ENCODE measurements at places on chromosomes 16 and 17. TPM values are rescaled to one million over a fixed set of nuclear protein-coding genes. Genes with fewer than 3 reads are reported as not detected.

- H3K27me3 ChIP-seq, result peaks cover 6% of the 10 kb centered on the region
- no peaks in the 10 kb centered on the region for H3K4me1 ChIP-seq
- H3K4me3 ChIP-seq, result no peak overlapping the region
- no peaks in the 10 kb centered on the region for H3K36me3 ChIP-seq
- no peak for DNase-seq
Measured at GRCh38 chr16:23286131-23286532, 16.0 kb upstream of the SCNN1B start.

DNA sequence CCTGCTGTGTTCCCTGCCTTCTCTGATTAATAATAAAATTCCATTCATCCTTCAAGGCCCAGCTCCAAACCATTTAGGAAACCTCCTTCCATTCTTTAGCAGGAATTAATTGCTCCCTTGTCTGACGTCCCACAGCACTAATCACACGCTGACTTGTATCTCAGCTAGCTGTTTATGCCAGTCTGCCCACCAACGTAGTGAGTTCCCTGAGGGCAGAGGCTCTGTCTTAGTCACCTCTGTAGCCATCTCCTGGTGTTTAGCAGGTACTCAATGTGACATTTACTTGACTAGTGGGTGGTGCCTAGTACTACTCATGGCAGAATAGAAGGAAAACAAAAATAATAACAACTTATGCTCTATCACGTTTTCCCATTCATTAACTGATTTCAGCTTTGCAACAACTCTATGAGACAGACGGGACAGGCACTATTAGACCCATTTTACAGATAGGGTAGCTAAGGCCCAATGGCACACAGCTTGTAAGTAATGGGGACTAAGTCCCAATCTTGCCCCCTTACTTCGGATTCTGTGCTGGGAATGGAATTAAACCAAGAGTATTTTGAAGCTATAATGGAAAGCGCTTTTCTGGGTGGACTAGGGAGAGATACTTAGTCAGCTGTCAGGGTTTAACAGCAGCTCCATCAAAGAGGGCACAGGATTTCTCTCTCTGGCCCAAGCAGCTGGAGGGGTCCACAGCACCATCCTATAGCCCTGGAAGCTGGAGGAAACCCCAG, 931 bp upstream of the WIPF2 start:
- peak overlapping the region; percentile 71 for H3K4me3 ChIP-seq
- no peaks in the 10 kb centered on the region for H3K27me3 ChIP-seq
- no peaks in the 10 kb centered on the region for H3K36me3 ChIP-seq
- peak overlapping the region; percentile 93 for H3K27ac ChIP-seq

DNA sequence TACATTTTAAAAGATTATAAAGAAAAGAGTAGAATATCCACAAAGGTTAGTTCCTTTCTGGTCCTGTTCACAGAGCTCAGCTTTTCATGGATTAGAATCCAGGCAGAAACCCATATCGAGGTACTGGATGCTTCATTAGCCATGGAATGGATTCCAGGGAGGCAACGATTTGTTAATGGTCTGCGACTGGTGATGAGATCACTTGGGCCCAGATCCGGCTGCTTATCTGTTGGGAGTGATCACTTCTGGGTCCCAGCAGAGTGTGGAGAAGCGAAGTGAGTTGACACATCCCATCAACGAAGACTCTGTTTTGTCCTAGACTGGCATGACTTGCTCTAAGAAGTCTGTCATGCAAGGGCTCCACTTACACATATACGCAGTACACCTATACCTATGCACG, 165.8 kb downstream of the MAF start:
- no peak for DNase-seq
- H3K27ac ChIP-seq, result no peak overlapping the region
- no peaks in the 10 kb centered on the region for H3K27me3 ChIP-seq

DNA sequence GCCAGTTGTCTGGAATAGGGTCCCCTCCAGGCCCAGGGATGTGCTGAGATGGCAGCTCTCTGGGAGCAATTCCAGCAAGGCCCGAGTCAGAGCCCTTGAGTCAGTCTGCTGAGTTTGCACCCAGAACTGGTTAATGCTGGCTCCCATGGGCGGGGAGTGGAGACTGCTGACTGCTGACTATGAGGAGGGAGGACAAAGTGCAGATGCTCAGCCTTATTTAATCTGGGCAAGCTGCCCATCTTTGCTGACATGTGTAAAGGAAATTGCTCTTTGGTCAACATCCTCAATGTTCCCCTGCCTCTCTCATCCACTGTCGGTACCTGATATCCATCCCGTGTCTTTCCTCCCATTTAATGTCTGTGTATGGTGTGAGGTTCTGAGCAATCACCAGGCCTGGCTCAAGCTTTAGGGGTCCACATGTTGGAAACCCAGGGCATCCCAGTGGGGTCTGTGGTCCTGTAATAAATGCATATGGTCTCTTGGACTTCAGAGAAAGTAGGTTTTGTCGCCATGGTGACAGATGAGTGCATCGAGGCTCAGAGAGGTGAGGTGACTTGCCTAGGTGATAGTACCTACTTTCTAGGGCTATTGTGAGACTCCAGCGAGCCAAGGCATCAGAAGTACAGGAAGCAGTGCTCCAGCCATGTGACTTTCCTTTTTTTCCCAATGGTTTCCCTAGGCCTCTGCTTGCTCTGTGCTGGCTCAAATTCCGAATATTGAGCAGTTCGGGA, 20.0 kb upstream of the RNF135 start:
- peak overlapping the region; percentile 73 for H3K27ac ChIP-seq
- H3K4me3 ChIP-seq, result no peak overlapping the region
- no peaks in the 10 kb centered on the region for H3K27me3 ChIP-seq
- DNase-seq, result peak; percentile 84
- peaks cover 38% of the 10 kb centered on the region for H3K4me1 ChIP-seq

DNA sequence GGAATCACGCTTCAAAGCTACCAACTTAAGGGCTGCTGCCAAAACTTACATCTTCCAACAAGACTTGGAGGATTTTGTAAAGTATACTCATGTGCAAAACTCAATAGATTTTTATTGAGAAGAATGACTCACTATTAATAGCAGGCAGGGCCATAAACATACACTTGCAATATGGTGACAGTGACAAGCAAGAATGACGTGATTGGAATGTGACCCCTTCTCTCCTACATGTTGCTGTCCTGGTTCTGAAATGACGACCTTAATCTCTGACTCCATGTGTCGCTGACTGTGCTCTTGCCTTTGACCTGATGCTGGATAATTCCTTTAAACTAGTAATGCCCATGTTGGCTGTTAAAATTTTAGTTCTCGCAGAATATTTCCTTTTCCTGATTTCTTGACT, 174.5 kb downstream of the PARN start:
- no peak for DNase-seq
- H3K4me3 ChIP-seq, result no peak overlapping the region
- no peak overlapping the region for H3K27ac ChIP-seq
- peaks cover 12% of the 10 kb centered on the region for H3K36me3 ChIP-seq
- no peaks in the 10 kb centered on the region for H3K4me1 ChIP-seq

DNA sequence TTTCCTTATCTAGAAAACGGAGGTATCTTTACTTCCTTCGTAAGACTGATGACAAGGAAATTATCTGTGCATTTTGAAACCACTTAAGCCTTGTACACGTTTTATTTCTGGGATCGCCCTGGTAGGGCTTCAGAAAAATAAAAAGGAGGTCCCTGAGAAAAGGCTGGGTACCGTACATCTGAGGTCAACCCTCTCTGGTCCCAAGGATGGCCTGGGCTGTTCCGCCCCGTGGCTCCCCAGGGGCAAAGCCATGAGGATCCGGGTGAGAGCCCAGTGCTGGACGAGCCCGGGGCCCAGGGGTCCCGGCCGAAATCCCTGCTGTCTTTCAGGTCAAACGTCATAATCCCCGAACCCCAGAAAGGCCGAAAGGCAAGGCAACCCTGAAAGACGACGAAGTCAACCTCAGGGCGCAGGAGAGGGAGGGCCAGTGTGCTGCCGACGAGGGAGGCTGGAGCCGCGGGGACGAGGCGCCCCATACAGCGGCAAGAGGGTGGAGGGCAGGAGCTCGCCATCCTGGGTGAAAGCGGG, 656 bp upstream of the FUS start:
- H3K27me3 ChIP-seq, result no peaks in the 10 kb centered on the region
- peak overlapping the region; percentile 98 for H3K4me3 ChIP-seq
- peak overlapping the region; percentile 96 for H3K27ac ChIP-seq
- H3K4me1 ChIP-seq, result peaks cover 69% of the 10 kb centered on the region
- peaks cover 25% of the 10 kb centered on the region for H3K36me3 ChIP-seq

- no peak for DNase-seq
- no peak overlapping the region for H3K4me3 ChIP-seq
- no peaks in the 10 kb centered on the region for H3K36me3 ChIP-seq
- H3K27ac ChIP-seq, result no peak overlapping the region
Measured at GRCh38 chr17:17029938-17030337, 12.3 kb upstream of the MPRIP start.

DNA sequence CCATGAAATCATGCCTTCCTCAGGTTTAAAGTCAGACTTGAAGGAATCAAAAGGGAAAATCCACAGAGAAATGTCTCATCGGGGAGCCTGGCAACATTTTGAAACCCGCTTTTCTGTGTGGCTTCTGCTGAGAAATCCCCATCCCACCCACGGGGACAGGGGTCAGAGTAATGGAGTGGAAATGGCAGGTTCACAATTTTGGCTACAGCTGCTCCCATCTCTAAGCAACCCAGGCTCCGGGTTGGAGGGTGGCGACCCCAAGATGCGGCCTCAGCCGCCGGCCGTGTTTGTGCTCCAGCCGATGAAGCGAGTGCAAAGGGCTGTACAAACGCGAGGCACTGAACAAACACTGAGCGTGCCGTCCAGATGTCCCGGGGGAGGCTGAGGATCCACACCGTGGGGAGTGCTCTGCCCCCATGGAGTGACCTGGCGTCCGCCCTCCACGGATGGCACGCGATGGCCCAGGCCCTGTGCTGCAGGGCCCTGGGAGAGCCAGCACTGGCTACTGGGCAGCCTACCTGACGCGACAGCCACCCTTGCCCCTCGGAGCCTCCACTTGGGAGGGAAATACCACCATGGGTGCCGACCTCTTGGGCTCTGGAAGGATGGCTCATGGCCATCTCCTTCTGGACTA, 22.2 kb downstream of the SLC43A2 start:
- H3K4me1 ChIP-seq, result peaks cover 41% of the 10 kb centered on the region
- H3K27me3 ChIP-seq, result no peaks in the 10 kb centered on the region
- H3K36me3 ChIP-seq, result peaks cover 87% of the 10 kb centered on the region
- H3K27ac ChIP-seq, result peak overlapping the region; percentile 51

Gene TBC1D3C
- total RNA-seq, result 0.52 TPM

Gene OR1E2
- total RNA-seq, result not detected

Gene PRSS53
- total RNA-seq, result 6.0 TPM

Gene MPHOSPH6
- 23.6 TPM for total RNA-seq

Gene CMTM2
- total RNA-seq, result 13.7 TPM

Gene TGFB1I1
- 22.2 TPM for total RNA-seq

Measured in spleen (tissue), 13 donors.